ENCODE measurements at places on chromosomes 16 and 17.

GRCh38 chr17:2143332-2143731 is 88.4 kb downstream of the HIC1 start:
- no peak overlapping the region for H3K27ac ChIP-seq
- peaks cover 14% of the 10 kb centered on the region for H3K36me3 ChIP-seq
- H3K4me1 ChIP-seq, result peaks cover 14% of the 10 kb centered on the region

GRCh38 chr17:29059281-29059680 is 16.3 kb downstream of the PIPOX start:
- H3K27me3 ChIP-seq, result peaks cover 1% of the 10 kb centered on the region
- no peaks in the 10 kb centered on the region for H3K36me3 ChIP-seq
- DNase-seq, result no peak
- H3K27ac ChIP-seq, result no peak overlapping the region
- H3K4me3 ChIP-seq, result no peak overlapping the region

- peaks cover 4% of the 10 kb centered on the region for H3K4me1 ChIP-seq
- no peaks in the 10 kb centered on the region for H3K27me3 ChIP-seq
- H3K4me3 ChIP-seq, result no peak overlapping the region
- no peak overlapping the region for H3K27ac ChIP-seq
- H3K36me3 ChIP-seq, result peaks cover 36% of the 10 kb centered on the region
Observed at GRCh38 chr16:81376880-81377279, 62.1 kb downstream of the GAN start.

- H3K27me3 ChIP-seq, result no peaks in the 10 kb centered on the region
- DNase-seq, result no peak
- H3K36me3 ChIP-seq, result no peaks in the 10 kb centered on the region
- no peak overlapping the region for H3K4me3 ChIP-seq
- H3K27ac ChIP-seq, result no peak overlapping the region
Observed at GRCh38 chr17:54277868-54278267, 455.1 kb downstream of the KIF2B start.

All from activated CD4-positive, alpha-beta T cell treated with anti-CD3 and anti-CD28 coated beads, Interleukin-2, amount 10 ng/mL, durations not matched to agents 24 days and 14 days (primary cell).